Kasumi-1 (cell line): ENCODE measurements at places on chromosomes 2 and 18.
A peak's percentile ranks its signal among the peaks of the same experiment; 100 is the strongest.

DNA sequence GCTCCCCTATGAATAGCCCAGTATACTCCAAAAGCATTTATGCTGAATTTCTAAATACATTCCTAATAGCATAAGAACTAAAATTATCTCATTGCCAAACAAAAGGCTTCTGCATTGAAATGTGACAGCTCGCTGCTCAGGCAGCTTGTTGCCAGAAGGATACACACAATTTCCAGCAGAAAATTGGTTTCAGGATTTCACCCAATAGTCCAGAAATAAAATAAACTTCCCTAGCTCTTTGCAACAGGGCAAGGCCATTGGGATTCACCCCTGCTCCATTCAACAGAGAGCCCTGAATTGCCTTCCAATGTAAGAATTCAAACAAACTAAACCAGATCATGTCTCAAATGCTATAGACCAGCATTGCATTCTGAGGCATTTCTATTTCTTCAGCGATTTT lies 70.7 kb downstream of the RBM43 start:
- DNase-seq, result no peak

- DNase-seq, result no peak
These were observed 116.1 kb downstream of the SPTBN1 start for GRCh38 chr2:54572262-54572635.

DNA sequence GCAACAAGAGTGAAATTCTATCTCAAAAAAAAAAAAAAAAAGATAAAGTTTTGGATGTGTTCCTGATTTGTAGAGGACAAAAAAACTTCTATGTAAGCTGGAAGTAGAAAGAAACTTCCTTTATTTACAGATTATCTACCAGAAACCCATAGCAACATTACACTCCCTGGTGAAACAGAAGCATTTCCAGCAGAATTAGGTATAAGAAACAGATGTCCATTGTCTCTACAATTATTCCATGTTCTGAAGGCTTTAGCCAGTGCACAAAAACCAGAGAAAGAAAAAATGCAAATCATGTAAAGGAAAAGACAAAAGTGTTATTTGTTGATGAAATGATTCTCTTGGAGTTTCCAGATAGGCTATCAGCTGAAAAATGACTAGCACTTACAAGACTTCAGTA lies 4.9 kb downstream of the TUBB6 start:
- no peak for DNase-seq

DNA sequence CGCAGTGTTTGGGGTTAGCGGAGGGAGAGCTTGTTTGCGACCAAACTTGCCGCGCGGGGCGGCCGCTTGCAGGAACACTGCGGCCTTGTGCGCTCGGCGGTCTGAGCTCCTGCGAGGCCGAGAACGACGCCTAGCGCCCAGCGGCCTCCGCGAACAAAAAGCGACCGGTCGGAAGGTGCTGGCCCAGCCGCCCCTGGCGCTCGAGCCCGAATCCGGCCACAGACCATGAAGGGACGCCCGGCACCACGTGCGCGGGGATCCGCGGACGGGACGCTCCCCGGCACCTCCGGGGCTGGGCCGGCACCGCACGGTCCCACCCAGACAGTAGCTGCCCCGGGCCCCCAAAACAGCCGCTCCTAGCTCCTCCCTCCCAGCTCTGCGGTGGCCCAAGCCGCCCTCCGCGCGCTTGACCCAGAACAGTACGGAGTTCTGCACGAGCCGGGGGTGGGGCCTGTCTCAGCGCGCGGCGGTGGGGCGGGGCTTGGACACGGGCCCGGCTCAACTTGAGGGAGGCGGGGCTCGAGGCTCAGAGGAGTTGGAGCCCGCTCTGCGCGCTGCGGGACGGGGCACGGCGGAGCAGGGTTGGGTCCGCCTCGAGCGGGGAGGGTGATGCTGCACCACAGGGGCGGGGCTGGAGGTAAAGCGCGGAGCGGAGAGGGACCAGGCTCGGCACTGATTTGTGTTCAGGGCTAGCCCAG lies 664 bp upstream of the IMPA2 start:
- DNase-seq, result peak; percentile 95

GRCh38 chr2:96715658-96716057 lies 24.2 kb downstream of the LMAN2L start:
- DNase-seq, result no peak
